ENCODE measurements at places on chromosomes 2 and 18. TPM values are rescaled to one million over a fixed set of nuclear protein-coding genes. Genes with fewer than 3 reads are reported as not detected.

DNA sequence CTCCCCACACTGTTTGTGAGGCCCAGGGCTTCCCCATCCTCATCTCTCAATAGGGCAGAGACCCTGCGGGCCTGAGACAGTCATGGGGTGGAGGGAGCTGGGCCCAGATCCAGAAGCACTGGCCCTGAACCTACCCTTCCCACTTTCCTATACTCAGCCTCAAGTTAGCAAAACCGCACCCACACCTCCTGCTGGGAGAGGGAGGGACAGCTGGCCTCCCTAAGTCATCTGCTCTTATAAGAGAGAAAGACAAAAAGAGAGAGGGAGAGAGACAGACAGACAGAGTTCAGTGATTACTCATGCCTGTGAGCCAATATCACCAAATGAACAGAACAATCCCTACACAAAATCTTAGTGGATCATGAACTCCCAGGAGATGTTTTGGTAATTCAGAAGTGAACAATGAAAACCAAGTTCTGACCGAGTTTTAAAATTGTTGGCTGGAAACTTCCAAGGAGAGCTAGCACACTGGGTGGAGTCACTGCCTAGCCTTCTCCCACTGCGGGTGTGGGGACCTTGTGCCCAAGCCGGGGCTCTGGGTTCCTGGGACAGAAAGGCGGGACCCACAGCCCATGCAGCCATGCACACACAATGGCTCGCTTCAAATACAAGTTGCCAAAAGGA lies 130.5 kb downstream of the PXDN start:
- DNase-seq: no peak

DNA sequence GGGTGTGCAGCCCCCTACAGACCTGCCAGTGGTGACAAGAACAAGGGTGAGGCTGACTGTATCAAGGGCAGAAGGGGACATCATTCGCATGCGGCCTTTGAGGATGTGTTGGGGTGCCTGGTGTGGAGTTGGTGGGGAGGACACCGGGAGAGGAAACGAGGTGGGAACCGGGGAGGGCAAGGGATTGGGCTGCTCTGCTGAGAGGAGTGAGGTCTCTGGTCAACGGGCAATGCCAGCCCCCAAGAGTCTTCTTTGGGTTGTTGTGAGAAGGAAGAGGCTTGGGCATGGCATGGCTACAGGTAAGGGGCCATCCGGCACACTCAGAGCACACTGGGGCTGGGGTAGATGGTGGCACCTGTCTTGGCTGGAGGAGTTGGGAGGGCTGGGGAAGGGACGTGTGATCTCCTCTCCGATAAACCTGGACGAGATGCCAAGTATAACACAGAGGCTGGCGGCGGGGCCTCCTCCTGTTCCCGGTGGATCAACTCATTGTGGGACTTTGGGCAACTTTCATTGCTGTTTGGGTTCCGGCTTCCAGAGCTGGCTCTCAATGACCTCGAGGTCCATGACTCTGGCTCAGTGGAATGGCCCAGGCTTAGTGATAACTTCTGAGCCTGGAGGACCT lies 37.0 kb downstream of the KCNF1 start:
- DNase-seq: no peak

Gene LRP1B
- 0.04 TPM for polyA plus RNA-seq

Gene DCDC2C
- not detected for polyA plus RNA-seq

DNA sequence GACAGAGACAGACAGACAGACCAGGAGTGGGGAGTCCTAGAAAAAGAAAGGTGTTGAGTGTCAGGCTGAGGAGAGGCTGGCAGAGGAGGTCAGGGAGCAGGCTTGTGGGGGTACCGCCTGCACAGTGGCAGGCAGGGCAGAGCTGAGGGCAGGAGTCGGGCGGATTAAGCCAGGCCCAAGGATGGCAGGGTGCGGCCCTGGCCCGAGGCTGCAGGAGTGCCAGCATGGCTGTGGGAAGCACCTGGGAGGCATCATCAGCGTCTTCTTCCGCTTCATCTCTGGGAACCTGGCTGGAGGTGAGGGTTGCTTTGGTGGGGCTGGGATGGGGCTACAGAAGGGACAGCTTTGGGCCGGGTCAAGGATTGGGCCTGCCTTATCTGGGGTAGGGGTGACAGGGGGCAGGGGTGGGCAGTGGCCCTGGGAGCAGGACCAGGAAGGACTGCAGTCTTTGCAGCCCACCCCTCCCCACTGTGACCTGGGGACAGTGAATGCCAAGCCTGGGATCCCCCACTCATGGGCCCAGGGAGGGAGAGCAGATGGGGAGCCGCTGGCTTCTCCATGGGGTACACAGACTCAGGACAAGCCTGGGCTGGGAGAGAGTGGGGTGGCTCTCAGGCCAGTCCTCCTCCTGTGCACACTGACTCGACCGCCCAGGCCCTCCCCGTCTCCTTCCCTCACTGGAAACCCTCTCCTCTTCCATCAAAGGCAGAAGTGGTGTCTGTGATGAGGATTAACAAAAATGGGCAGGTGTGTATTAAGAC lies 20.7 kb downstream of the KCNIP3 start:
- DNase-seq: no peak

DNA sequence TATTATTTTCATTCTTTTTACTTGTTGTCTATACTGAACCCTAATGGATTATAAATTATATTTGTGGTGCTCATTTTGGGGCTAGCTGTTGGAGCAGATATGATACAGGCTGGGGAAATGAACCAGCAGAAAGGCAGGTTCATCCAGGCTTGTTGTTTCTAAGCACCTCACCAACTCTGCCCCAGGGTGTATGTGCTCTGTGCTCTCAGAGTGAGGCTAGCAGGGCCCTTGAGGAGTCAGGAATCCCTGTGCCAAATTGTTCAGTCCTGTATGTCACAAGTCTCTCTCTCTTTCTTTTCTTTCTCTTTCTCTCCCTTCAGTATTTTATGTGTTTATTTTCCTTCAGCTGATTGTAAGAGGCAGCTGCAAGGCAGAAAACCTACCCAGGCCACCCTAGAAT lies 181.1 kb upstream of the DPP10 start:
- DNase-seq: no peak

GRCh38 chr18:65788373-65788772 lies 37.6 kb downstream of the CDH7 start:
- no peak for DNase-seq

Gene SLC4A3
- 250 TPM for polyA plus RNA-seq

Gene GNAL
- 0.76 TPM for polyA plus RNA-seq

- DNase-seq: no peak
These were observed 6.5 kb downstream of the BIN1 start for GRCh38 chr2:127100251-127101047.

GRCh38 chr18:24754583-24755253 lies 294.3 kb downstream of the HRH4 start:
- DNase-seq: no peak

GRCh38 chr2:205461678-205462665 lies 220.3 kb upstream of the NRP2 start:
- no peak for DNase-seq

- DNase-seq: no peak
These were observed 89.9 kb downstream of the ERBB4 start for GRCh38 chr2:212448698-212449097.

- no peak for DNase-seq
These were observed 23.5 kb downstream of the PTPN2 start for GRCh38 chr18:12860530-12860929.
